ENCODE measurements at places on chromosomes 3 and 15. TPM values are rescaled to one million over a fixed set of nuclear protein-coding genes. Genes with fewer than 3 reads are reported as not detected.

The RPL39L gene
- 18.8 TPM for total RNA-seq

The GOLGA8G gene
- not detected for total RNA-seq

The ECE2 gene
- total RNA-seq = not detected

The ALDH1A2 gene
- total RNA-seq = 0.86 TPM

DNA sequence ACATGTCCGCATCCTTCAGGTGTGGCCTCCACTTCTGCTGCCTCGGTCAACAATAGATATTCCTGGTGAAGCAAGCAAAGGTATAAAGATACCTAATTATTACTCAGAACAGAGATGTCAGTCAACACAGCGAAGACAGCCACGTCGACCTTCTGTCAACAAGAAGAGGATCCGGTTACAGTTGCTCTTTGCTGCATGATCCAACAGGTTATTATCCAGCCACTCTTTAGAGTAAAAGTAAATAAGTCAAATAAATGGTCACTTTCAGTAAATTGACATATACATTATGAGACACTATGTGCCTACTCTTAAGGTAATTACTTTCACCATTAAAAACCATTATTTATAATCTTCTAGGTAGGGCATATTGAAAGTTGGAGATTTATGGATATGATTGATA is 356.8 kb upstream of the ATP11B start:
- DNase-seq = no peak
- H3K36me3 ChIP-seq = no peaks in the 10 kb centered on the region

DNA sequence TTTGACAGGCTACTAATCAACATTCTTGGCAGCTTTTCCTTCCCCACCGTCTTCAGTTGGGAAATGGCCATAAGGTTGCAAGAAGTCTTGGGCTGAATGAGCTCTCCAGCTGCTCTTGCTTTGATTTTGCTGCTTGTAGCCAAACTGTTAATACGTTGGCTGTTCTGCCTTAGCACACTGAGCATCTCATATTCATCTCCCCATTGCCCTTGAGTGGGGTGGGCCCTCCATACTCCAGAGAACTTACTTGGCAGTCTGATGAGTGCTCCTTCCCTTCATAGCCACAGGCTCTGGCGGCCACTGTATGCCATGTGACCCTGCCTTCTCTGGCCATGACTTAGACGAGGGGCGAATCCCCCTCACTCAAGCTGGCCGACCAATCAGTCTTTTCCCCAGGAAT is 25.8 kb upstream of the PAQR5 start:
- no peak for DNase-seq
- H3K4me1 ChIP-seq = no peaks in the 10 kb centered on the region
- peaks cover 1% of the 10 kb centered on the region for H3K36me3 ChIP-seq
- H3K27me3 ChIP-seq = no peaks in the 10 kb centered on the region
- H3K4me3 ChIP-seq = no peak overlapping the region

DNA sequence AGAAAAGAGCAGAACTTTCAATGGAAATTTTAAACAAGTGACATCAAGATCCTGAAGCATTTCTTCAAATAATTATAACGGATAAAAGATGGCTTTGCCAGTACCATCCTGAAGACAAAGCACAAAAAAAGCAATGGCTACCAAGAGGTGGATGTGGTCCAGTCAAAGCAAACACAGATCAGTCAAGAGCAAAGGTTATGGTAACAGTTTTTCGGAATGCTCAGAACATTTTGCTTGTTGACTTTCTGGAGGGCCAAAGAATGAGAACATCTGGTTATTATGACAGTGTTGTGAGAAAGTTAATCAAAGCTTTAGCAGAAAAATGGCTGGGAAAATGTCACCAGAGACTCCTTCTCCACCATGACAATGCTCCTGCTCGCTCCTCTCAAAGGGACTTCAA is 31.5 kb downstream of the FEM1B start:
- peaks cover 7% of the 10 kb centered on the region for H3K27me3 ChIP-seq
- H3K4me3 ChIP-seq = no peak overlapping the region
- no peak overlapping the region for H3K27ac ChIP-seq
- H3K36me3 ChIP-seq = no peaks in the 10 kb centered on the region
- DNase-seq = no peak
- peaks cover 9% of the 10 kb centered on the region for H3K4me1 ChIP-seq

- H3K27me3 ChIP-seq = no peaks in the 10 kb centered on the region
- no peak overlapping the region for H3K27ac ChIP-seq
- no peaks in the 10 kb centered on the region for H3K36me3 ChIP-seq
- DNase-seq = no peak
- no peaks in the 10 kb centered on the region for H3K4me1 ChIP-seq
These were observed 86.2 kb downstream of the THSD4 start for GRCh38 chr15:71201477-71201876.

- peaks cover 6% of the 10 kb centered on the region for H3K27me3 ChIP-seq
- no peaks in the 10 kb centered on the region for H3K4me1 ChIP-seq
- H3K27ac ChIP-seq = no peak overlapping the region
- no peak for DNase-seq
These were observed 108.7 kb downstream of the RARB start for GRCh38 chr3:25536521-25537391.

GRCh38 chr15:41917767-41918430 is 24.0 kb upstream of the SPTBN5 start:
- no peak for DNase-seq
- H3K27me3 ChIP-seq = no peaks in the 10 kb centered on the region
- H3K4me3 ChIP-seq = no peak overlapping the region
- peaks cover 10% of the 10 kb centered on the region for H3K4me1 ChIP-seq
- peaks cover 2% of the 10 kb centered on the region for H3K36me3 ChIP-seq

GRCh38 chr3:51605938-51606337 is 65.1 kb upstream of the TEX264 start:
- H3K27ac ChIP-seq = no peak overlapping the region
- no peak for DNase-seq
- H3K4me1 ChIP-seq = peaks cover 16% of the 10 kb centered on the region
- H3K36me3 ChIP-seq = peaks cover 29% of the 10 kb centered on the region

DNA sequence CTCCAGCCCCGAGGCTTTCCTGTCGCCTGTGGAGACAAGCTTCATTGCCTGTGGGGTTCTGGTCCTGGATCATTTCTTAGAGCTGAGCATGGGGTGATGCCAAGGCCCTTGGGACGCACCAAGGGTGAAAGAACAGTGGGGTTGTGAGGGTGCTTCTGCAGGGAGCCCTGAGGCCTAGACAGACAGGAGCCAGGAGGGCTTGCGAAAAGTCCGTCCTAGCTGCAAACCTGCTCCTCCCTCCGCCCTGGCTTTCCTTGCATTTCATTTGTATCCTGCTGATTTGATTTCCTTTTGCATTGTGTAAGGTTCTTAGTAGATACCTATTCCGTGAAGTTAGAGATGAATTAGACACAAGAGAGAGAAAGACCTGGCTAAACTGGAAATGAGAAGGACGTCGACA is 286.9 kb upstream of the C2CD4B start:
- H3K27ac ChIP-seq = no peak overlapping the region
- no peaks in the 10 kb centered on the region for H3K4me1 ChIP-seq
- no peaks in the 10 kb centered on the region for H3K36me3 ChIP-seq
- no peak for DNase-seq
- no peaks in the 10 kb centered on the region for H3K27me3 ChIP-seq

DNA sequence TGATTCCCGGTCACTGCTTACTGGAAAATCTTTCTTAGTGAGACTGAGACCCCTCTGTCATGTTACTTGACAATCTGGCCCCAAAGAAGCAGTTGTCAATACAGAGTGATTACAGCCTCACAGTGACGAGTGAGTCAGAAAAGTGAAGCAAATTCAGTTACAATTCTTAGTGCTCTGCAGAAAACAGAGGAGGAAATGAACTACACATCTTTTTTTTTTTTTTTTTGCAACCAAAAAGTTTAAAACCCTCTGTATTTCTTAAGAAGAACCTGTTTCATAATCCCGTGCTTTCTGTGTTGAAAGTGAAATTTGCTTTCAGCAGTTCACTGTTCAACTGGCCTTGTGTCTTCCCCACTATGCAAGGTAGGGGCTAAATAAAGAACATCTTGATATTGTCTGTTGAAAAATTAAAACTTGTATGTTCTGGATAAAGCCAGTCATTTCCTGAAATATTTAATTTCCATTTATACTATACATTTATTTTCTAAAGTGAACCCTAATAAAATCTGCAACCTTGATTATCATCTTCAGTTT is 1.9 kb downstream of the AQP9 start:
- DNase-seq = no peak
- H3K4me1 ChIP-seq = peaks cover 1% of the 10 kb centered on the region
- peaks cover 10% of the 10 kb centered on the region for H3K27me3 ChIP-seq

DNA sequence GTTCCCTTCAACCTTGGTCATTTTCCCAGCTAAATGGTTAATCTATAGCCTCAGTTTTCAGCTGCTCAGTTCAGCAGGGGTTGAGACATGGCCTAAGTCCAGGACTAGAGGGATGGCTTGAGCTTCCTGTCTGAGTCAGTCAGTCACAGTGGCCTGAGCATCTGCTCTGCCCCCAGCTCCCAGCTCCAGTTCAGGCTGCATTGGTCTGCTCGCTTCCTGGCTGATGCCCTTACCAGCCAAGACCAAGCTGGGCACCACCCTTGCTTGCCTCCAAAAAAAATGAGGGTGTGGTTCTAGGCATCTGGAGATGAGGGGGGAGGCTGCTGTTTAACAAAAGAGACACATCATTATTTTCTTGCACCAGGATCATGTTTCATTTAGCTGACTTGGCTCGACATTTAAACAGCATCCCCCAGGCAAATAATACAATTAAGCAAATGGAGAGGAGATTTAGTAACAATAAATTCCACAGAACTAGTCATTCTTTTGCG is 70.7 kb downstream of the WNT5A start:
- H3K4me3 ChIP-seq = no peak overlapping the region
- no peak overlapping the region for H3K27ac ChIP-seq
- no peaks in the 10 kb centered on the region for H3K27me3 ChIP-seq
- DNase-seq = no peak
- no peaks in the 10 kb centered on the region for H3K36me3 ChIP-seq
- no peaks in the 10 kb centered on the region for H3K4me1 ChIP-seq
